Smooth muscle cell of the brain vasculature (primary cell): ENCODE measurements at places on chromosomes 5 and 9.
A peak's percentile ranks its signal among the peaks of the same experiment; 100 is the strongest.

- DNase-seq, result no peak
These were observed 93.9 kb upstream of the PRLR start for GRCh38 chr5:35324201-35324600.

DNA sequence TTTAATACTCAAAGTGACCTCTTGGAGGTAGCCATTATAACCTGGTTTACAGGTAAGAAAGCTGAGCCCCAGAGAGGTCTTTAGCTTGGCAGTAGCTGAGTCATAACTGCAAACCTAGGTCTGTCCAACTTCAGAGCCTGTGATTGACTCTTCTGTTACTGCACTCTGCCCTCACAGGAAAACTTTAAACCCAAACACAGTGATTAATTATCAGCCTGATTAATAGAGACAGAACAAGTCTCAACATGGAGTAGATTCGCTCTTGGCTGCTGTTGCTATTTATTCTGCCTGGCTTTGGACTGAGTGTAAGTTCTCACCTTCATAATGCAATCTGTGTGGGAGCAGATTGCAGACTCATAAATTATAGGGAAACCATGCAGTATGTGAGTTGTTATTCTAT is 27.4 kb upstream of the TXN start:
- DNase-seq, result no peak

GRCh38 chr5:102249381-102249780 is 46.7 kb downstream of the SLCO4C1 start:
- DNase-seq, result no peak

DNA sequence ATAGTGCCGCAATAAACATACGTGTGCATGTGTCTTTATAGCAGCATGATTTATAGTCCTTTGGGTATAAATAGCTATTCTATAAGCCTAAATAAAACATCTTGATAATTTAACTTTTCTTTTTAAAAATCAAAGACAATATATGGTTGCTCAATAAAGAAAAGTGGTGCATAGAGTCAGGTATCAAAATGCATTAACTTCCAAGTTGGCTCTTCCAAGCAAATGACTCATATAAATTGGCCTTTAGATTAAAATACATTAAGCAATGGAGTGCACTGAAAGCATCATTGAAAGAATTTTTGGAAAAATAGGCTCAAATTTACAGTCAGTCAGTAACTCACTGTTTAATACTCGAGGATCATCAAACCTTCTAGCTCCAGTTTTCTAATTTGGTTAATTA is 106.6 kb downstream of the PLCXD3 start:
- no peak for DNase-seq

DNA sequence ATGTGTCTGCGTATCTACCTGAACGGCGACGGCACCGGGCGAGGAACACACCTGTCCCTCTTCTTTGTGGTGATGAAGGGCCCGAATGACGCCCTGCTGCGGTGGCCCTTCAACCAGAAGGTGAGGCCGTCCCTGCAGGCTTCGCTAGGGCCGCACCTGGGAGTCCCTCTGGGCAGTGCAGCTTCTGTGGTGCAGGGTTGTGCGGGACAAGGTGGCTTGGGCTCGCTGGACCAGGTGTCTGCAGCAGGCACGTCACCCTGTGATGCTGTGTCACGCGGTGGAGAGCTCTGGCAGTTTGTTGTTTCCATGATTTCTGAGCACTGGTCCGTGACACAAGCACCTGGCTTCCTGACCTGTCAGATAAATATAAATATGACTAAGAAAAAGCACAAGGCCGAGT is 20.7 kb downstream of the FBXW5 start:
- no peak for DNase-seq

DNA sequence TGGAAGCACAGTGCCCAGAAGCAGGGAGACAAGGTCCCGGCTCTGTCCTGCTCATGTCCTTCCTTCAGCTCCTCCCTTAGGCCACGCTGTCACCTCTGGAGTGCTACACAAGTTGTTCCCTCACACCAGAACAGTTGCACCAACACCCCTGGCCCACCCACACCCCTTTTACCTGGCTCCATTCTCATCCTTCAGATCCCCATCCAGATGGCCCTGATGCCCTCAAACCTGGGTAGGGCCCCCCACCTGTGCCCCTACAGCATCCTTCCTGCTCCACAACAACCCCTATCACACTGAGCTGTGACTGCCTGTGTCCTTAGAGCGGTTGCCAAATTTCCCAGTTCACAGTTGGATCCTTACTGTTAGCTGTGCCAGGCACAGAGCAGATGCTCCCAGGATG is 29.2 kb downstream of the ANKS6 start:
- no peak for DNase-seq

DNA sequence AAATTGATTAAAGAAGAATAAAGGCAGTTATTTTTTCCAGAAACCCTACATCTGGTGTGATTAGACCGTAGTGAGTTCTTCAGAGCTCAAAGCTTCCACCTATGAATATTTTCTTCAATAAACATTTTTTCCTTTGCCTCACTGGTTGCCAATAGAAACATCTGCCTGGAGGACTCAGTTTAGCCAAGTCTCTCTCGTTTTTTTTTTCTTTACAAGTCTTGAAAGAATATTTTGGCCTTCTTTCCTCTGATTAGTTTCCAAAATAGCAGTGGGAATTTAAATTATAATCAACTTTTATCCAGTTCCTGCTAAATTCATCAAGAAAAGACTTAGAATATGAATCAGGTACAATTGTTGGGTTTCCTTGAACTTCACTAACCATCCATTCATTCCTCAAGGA is 897.5 kb downstream of the TLE1 start:
- DNase-seq, result no peak

DNA sequence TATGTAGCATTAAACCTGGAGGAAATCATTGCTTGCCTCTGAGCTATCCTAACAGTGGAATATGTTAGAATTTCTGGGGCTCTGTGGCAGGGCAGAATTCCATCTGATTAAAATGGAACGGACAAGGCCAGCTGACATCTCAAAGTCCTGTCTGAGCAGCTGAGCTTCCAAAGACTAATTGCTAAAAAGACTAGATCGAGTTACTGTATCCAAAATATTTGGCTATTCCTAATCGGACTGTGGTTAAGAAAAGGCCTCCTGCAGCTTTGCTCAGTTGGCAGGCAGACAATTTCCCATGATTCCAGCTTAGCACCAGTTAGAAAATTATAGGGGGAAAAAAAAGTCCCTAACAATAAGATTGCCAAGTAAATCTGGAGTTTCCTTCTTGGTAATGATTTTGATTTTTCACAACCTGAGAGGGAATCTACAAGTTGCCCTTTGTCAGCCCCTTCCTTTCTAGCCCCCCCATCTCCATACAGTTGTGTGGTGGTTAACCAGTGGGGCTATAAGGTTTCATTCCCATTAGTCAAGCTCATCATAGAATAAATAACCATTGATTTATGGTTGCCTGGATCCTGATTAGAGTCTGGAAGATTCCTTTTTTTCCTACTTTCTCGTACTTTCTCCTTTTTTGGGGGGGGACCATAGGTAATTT is 26.4 kb downstream of the PTGR1 start:
- peak; percentile 49 for DNase-seq

DNA sequence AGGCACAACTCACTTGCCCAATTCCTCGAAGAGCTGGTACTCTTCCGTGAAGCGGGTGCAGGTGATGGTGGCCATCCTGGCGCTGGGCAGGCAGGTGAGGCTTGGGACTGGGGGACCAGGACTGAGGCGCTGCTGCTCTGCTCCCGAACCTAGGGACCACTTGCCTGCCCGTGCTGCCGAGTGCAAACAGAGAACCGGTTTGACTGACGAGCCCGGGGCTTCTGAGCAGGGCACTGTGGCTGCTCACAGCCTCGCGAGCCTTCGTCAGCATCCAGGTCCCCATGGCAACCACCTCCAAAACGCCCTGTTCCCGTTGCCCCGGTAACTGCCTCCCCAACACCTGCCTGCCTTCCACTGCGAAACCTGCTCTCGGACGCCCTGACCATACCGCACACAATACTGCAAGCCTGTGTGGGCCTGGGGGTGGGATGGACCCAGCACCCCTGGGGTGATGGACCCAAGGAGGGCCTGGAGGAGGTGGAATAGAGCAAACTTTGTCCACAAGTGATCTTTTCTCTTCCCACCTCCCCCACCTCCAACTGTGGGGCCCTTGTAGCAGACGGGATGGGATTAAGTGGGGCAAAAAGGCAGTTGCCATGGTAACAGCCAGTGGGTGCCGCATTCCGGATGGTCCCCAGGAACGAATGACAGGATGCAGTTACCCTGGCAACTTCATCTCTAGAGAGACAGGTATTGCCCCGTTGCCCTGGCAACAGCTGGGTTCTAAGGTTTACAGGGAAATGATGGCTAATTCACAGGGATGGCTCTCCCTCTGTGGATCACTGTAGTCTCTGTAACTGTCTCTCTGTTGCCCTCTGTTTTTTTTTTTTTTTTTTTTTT is at the start of gene CAMK2A:
CAMK2A (minus strand) TSS at position 223 of the 840 bp plus-strand sequence; CDS start at position 75, 148 bp downstream.
- no peak for DNase-seq

- DNase-seq, result no peak
These were observed 25.1 kb upstream of the CD180 start for GRCh38 chr5:67221487-67222242.

DNA sequence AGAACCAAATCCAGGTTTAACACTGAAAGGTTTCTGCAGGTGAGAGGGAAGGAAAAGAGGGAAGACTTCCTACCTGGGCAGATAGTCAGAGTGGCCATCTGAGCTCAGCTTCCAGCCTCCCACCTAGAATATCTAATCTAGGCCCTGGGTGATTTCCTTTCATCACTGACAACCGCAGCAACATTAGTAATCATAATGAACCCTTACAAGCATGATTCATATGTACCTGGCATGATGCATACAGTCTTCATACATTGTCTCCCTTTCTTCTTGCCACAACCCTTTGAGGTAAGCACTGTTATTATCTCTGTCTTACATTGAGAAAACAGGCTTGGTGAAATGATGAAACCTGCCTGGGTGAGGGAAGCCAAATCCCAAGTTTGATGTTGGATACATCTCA is 13.5 kb downstream of the AFAP1L1 start:
- no peak for DNase-seq

DNA sequence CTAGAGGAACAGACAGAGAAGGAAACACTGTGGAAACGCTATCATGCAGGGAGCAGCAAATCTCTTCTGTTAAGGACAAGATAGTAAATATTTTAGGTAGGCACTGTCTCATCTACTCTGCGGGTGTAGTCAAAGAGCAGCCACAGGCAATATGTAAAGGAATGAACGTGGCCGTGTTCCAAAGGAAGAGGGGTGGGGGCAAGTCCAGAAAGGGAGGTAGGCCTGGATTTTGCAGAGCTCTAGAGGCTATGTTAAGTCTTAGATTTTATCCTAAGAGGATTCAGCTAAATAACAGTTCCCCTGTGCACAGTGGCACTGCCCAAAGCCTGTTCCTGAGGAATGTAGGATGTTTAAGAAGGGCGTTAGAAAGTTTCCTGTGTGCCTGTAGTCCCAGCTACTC is 161.6 kb downstream of the ACTL7B start:
- DNase-seq, result no peak

DNA sequence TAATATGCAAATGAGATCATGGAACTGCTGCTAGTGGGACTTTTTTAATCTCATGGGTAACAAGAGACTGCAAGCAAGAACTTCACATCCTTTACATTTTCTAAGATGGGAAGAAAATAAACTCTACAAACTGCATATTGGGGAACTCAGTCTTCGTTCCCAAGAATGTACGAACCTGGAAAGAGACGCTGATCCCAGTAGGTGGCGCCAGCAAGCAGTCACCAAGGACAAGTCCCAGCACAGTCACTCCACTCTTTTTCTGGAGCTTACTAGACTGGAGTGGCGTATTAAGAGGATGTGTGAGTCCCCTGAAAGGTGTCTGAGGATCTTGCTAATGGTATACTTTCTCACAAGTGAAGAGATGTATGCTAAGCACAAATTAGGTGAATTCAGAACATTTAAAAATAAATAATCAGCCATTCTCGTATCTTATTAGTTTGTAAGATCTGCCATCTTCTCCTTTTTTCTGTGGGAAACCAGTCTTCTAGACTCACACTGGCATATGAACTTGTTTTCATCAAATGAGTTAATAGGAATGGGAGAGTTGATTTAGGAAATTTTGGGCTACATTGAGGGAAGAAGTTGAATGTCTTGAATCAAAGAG is 16.0 kb upstream of the PUM3 start:
- no peak for DNase-seq

GRCh38 chr5:149005077-149005892 is 57.6 kb downstream of the SH3TC2 start:
- no peak for DNase-seq

DNA sequence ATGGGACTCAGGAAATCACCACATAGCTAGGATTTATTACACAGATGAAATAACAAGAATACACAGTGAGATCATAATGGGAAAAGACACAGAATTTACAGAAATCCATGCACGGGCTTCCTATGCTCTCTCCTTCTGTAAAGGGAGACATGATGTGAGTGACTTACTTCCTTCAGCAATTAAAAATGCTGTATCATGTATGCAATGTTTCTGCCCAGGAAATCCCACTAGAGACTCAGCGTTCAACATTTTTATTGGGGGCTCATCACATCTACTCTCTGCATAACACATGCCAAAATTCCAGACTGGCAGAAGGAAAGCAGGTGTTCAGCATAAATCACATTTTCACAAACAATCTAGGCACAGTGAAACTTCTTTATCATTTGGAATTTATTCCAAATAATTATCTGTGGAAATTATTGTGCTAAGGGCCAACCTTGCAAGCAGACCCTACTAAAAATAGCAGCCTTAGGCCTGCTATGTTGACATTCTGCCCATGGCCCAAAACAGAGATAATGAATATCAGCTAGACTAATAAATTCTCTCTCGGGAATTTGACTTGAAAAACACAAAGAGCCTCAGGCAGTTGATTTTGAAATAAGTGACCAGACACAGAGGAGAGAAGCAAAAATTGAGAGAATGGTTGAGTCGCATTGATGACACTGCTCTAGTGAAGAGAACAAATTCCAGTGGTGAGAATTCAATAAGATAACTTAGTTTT is 31.4 kb upstream of the SELENOP start:
- no peak for DNase-seq
